Non-pigmented ciliary epithelial cell (primary cell): ENCODE measurements at places on chromosomes 11 and 22.

DNA sequence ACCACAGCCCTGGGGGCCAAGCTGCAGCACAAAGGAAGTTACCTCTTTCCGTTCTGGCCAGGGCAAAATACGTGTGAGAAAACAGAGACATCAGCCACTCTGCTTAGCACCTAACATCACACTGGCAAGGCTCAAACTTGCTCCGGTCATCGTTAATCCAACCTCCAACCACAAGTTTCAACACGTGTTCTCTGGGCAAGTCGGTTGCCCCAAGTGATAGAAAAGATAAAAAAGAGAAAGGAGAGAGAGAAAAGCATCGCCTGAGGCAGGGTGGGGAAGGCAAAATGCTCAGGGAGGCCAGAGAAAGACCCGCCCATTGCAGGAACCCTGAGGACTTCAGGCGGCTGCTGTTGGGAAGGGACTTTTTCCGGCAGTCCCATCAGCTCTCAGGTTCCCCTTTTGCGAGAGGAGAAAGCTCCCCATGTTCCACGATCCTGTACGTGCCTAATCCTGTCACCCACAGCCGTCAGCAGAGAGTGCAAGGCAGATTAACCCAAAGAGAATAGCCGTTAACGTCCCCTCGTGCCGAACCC, 18.5 kb upstream of the B4GALNT4 start:
- DNase-seq, result no peak

GRCh38 chr11:130858215-130858614, 58.1 kb downstream of the SNX19 start:
- DNase-seq, result no peak

GRCh38 chr11:102119997-102120396, 9.8 kb downstream of the YAP1 start:
- no peak for DNase-seq

GRCh38 chr22:20009582-20010306, 6.9 kb downstream of the ARVCF start:
- DNase-seq, result no peak

GRCh38 chr11:66498506-66498905, 11.9 kb upstream of the BBS1 start:
- DNase-seq, result no peak

GRCh38 chr22:29306835-29307595, 565 bp downstream of the GAS2L1 start:
- DNase-seq, result no peak

DNA sequence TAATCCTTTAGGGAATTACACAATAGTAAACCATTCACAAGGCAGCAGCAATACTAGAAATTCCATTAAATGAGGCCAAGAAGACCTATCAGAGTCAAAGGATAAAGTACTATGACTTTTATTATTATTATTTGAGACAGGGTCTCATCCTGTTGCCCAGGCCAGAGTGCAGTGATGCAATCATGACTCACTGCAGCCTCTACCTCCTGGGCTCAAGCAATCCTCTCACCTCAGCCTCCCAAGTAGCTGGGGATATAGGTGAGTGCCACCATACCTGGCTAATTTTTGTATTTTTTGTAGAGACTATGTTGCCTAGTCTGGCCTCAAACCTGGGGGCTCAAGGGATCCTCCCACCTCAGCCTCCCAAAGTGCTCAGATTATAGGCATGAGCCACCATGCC, 51.8 kb downstream of the TTC28 start:
- no peak for DNase-seq

GRCh38 chr11:103806130-103806895, 230.1 kb upstream of the DDI1 start:
- DNase-seq, result peak; percentile 78

DNA sequence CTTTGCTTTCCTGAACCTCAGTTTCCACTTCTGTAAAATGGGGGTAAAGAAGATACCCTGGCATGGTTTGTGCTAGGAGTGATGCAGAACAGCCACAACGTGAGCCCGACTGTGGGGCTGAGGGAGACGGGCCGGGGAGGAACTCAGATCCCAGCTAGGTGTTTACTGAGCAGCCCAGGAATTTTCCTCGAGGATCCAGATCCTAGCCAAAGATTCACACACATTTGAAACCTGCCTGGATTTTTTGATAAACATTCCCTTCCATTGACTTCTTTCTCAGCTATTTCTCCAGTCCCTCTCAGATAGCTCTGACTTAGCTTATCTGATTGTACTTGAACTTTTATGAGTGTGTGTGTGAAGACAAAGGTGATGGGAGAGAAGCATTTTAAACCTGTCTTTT, 98.0 kb downstream of the KIAA1671 start:
- DNase-seq, result no peak

GRCh38 chr22:44383064-44383575, 70.4 kb upstream of the SHISAL1 start:
- no peak for DNase-seq

- DNase-seq, result no peak
These were observed 230.3 kb downstream of the ETS1 start for GRCh38 chr11:128357073-128357472.

- no peak for DNase-seq
These were observed 10.1 kb downstream of the ZBTB44 start for GRCh38 chr11:130304651-130305050.

GRCh38 chr22:45896964-45897538, 79.9 kb downstream of the WNT7B start:
- DNase-seq, result no peak

DNA sequence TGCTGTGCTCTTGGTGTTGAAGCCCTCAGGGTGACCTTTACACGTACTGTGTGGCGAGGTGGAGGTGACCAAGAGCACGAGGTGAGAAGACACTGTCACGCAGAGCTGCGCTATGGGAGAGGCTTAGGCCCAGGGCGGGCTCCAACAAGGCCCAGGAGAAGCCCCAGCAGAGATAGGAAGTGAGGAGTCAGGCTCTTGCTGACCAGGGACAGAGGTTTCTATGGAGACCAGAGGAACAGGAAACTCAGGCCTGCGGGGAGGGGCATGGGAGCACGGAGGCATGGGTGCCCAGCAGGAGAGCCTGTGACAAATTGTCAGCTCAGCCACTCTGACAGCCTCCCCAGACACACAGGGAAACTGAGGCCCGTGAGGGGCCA, 15.8 kb downstream of the DGKZ start:
- DNase-seq, result no peak

DNA sequence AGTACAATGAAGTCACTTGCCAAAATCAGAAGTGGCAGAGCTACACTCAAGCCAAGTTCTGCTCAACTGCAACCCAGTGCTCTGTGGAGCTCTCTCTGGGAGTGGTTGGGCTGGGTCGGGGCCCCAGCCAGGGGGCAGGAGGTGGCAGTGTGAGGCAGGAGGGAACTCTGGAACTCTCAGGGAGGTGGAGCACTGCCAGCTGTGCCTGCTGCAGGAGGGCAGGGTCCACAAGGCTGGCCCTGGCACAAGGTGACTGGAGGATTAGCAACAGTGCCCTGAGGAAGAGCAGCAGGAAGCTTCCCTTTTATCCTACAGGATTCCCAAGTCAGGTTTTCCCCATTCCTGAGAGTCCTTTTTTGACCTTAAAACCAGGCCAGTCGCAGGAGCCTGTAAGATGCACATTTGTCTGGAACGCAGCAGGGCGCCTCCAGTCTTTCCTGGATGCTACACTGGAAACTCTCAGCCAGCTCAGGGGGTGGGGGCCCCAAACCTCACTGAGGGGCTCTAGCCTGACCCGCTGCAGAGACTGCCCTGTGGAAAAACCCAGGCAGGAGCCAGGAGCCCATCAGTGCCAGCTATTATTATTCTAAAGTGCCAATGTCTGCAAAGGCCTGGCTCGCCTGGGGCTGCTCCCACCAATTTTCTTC, 31.8 kb downstream of the DKK3 start:
- DNase-seq, result no peak

- no peak for DNase-seq
These were observed 29.0 kb downstream of the ELMOD1 start for GRCh38 chr11:107619926-107620325.

DNA sequence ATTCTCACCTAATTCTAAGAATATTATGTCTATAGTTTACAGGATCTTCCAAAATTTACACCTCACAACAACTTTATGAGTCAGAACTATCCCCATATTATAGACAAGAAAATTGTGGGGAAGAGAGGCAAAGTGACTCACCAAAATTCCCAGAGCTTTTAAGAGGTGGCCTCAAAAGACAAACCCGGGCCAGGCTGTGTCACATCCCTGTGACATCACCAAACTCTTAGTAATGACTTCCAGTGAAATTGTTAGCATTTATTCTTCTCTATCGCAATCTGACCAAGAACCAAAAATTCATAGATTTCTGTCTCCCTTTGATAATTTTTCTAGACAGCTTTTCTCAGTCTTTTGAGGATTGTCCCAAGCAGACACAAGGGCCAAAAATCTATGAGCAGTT, 134.3 kb downstream of the SNX19 start:
- no peak for DNase-seq

DNA sequence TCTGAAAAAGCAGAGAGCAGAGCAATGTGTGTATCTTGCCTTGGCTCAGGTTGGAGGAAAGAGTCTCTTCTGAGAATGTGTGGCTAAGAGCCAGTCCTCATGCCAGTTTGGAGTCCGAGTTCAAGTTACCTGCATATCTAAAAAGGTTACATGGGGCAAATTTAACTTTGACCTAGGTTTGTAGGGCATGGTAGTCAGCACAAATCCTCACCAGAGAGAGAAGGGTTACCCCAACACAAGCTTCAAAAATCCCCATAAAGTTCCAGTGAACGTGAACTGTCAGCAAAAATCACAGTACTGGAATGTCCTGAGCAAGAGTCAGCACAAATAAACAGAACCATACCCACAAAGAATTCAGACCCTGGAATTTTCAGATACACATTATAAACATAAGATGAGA, 13.8 kb downstream of the SDHD start:
- no peak for DNase-seq

DNA sequence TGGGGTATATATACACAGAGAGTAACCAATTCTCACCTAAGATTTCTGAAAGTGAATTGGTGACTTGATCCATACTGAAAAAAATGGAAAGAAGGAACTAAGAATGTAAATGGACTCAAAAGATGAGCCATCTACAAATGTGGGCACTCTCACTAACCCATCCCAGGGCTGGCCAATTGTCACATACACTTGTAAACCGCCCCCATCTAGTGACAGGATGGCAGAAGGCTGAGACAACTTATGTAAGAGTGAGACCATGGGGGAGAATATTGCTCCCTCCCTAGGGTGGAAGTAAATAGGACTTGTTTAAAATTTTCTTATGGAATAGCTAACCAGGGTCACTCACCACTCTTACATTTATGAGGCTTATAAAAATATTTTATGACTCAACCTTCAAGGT, 377.1 kb upstream of the ISX start:
- no peak for DNase-seq

GRCh38 chr22:43126501-43127165, 16.1 kb downstream of the BIK start:
- peak; percentile 65 for DNase-seq

DNA sequence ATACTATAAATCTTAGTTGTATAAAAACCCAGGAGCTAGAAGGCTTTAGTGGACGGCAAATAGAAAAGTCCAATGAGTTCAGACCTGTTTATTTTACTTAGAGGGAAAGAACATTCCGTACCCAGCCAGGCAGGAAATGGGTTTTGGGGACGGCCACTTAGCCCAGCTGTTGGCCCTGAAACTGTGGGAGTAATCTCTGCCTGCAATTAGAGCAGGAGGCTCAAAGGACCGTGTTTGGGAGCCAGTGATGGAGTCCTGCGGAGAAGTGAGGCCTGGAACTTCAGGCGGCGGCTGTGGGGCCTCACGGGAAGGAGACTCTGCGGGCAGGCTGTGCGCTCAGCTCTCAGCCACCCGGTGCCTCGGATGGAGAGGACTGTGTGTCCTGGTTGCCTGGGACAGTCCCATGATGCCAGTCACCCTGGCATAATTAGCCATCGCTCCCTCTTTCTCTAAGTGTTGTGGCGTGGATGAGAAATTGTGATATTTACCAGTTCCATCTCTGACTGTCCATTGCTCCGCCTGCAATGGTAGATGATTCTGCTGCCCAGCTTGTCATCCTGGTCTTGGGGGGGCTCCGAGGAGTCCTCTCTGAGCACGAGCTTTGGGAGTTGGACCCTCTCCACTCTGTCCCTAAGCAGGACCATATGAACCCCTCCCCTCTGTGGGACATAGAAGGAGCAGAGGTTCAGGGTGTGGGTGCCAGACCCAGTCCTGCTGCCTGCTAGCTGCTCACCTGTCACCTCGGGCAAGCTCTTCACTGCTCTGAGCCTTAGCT, 530.3 kb downstream of the TBC1D22A start:
- no peak for DNase-seq

- DNase-seq, result no peak
These were observed 1473.6 kb downstream of the BRD1 start for GRCh38 chr22:48354096-48354495.

- DNase-seq, result no peak
These were observed 10.6 kb upstream of the CDC42EP1 start for GRCh38 chr22:37549704-37550059.

GRCh38 chr11:19963697-19964387, 196.4 kb downstream of the DBX1 start:
- DNase-seq, result no peak

- DNase-seq, result no peak
These were observed 150.7 kb downstream of the ADAMTS15 start for GRCh38 chr11:130599073-130599654.

DNA sequence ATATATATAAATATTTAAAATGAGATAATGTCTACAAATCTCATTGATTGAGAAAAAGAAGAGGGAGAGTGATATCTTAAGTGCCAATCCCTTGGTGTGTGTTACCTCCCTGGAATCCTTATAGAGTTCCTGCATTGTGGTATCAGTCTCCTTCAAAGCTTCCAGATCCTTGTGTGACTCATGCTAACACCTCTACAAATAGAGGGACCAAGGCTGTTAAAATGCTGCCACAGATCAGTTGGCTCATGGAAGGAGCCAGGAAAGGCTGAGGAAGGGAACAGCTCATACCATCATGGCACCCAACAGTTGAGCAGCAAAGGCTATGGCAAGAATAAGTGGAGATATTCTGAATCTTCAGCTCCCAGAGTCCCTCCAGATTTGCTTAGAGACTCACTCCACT, 163.6 kb upstream of the ISX start:
- DNase-seq, result no peak

- no peak for DNase-seq
These were observed 944 bp downstream of the C11orf86 start for GRCh38 chr11:66976028-66976467.

DNA sequence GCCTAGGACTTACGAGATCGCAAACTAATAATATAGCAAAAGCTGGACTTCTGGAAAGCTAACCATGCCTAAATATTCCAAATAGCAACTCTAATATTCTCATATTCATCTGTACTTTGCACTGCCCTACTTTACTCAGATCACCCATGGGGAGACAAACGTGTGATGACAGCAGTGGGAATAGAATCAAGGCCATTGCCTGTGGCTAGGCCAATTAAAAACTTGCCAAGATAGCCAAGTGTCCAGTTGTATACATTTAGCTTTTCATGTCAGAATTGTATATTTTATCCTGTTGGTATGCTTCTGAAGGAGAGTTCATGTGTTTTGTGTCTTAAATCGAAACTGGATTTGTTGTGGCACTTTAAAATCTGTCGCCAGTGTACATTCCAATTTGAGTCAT, 1.2 kb upstream of the CEP126 start:
- no peak for DNase-seq

GRCh38 chr11:19347911-19348310, 107.2 kb upstream of the E2F8 start:
- DNase-seq, result no peak

GRCh38 chr11:134293119-134294113, 17.2 kb downstream of the GLB1L3 start:
- no peak for DNase-seq

- no peak for DNase-seq
These were observed 131.6 kb downstream of the MAML2 start for GRCh38 chr11:96211436-96211835.
